ENCODE measurements at places on chromosomes 7 and 10.
A peak's percentile ranks its signal among the peaks of the same experiment; 100 is the strongest.

GRCh38 chr7:134058980-134059379 is 68.2 kb upstream of the LRGUK start:
- no peak for DNase-seq

DNA sequence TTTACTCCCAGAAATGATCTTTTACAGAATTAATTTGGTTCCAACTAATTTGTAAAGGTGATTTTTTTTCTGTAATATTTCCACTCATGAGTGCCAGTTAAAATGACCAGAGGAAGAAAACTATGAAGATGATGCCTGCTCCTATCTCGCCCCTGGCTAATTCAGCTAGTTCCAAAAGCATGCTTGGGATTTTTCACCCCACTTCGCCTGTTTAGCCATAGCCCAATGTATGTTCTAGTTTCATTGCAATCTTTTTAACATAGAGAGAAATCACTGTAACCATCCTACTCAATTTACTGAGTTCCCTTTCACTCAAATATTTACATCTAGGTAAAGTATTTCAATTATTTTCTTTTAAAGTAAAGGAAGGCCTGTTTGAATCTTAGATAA is 23.0 kb upstream of the STK17A start:
- no peak for DNase-seq

DNA sequence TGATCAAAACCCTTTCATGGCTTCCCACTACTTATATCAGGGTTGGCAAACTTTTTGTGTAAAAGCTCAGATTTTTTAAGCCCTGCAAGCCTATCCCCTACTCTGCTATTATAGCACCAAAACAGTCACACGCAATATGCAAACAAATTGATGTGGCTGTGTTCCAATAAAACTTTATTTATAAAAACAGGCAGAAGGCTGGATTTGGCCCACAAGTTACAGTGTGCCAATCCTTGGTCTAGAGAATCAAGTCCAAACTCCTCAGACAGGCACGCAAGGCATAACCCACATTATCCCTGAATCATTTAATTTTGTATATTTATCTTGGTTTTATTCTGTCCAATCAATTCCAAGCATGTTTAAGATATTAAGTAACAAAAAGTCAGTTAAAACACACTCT is 71.9 kb downstream of the SGMS1 start:
- no peak for DNase-seq

- no peak for DNase-seq
Measured at GRCh38 chr7:31828520-31828919, 141.5 kb downstream of the PPP1R17 start.

DNA sequence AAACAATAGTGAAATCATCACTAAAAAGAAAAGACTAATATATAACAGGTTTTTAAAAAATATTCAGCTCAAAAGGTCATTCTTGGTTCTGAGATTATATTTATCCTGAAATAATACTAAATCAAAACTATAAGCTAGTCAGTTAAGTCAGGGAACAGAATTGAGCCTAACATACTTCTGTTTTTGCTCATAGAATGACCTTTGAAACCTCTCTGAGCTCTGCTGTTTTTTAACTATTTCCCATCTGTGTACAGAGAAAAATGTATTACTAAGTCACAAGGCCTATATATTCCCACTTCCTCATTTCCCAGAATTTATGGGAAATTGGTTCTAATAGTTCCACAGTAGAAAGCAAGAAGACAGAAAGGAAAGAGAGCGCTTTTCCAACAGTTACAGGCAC is 346.8 kb upstream of the ETV1 start:
- DNase-seq: no peak

GRCh38 chr7:22589641-22590201 is 89.7 kb upstream of the STEAP1B start:
- DNase-seq: no peak

- no peak for DNase-seq
Measured at GRCh38 chr10:83512681-83513080, 626.6 kb upstream of the GHITM start.

GRCh38 chr7:80699721-80700256 is 61.3 kb downstream of the CD36 start:
- no peak for DNase-seq

DNA sequence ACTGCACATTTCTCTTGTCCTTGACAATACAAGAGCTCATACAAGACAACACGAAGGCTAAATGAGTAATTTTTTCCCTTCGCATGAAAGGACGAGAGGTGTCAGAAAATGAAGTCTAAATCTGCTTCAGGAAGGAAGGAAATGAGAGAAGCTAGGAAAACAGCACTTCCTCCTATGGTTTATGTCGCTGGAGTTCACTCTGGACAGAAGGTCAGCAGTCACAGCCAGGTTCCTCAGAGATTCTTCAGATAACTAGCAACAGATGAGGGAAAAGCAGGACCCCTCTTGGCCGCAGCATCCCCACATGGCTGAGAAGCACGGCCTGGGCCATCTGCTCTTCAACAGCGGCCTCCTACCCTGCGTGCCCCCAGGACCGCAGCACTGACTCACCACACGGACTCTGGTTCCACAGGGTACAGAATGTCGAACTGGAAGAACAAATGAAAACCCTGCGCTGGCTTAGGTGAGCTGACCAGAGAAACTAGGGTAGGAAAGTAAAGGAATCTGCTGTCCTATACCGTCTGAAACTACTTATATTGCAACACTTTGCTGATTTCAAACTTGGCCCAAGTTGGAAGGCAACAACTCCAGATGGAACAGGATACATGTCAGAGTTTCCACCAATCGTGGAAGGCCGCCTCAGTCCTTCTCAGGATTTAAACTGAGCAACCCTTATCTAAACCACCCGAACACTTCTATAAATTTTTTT is 26.3 kb downstream of the DNMBP start:
- DNase-seq: peak; percentile 37

GRCh38 chr10:100007231-100008141 is 2.3 kb downstream of the DNMBP start:
- peak; percentile 11 for DNase-seq

DNA sequence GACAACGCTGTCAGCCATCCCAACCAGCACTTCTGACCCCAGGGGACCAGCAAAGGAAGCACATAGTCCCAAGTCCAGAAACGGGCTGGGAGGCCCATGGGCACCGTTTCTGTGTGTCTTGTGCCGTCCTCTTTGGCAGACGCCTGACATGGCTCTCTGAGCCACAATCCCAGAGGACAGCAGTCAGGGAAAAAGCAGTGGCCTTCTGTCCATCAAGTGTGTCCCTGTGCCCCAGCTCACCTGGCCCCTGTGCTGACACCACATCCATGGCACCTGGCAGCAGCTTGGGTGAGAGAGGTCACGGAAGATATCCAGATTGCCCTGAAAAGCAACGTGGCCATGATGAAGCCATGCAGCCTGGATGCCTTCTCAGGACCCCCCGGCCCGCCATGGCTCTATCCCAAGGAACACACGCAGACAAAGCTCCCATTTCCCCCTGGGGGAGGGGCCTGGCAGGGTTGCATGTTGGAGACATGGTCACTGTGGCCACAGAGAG is 38.1 kb upstream of the ANTXRL start:
- DNase-seq: no peak

- DNase-seq: no peak
Measured at GRCh38 chr10:100174699-100175677, 10.8 kb downstream of the ERLIN1 start.

DNA sequence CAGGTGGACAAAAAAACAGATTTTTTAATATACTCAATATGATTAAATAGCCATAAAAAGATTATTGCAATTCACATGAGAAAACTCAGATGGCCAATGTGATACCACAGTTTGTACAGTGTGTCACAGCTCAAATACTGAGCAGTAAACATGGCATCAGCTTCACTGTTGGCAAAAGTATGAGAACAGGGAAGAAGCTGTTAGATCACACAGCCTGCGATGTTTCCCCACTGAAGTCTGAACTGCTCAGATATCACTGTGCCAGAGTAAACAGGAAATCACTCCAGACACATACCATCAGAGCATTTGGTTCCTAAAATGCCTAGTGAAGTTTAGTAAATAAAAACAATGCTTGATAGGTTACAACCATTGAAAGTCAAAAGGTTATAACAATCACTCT is 347.8 kb downstream of the ETV1 start:
- no peak for DNase-seq

- DNase-seq: no peak
Measured at GRCh38 chr7:35825974-35826373, 25.1 kb downstream of the SEPTIN7 start.

GRCh38 chr7:94633014-94633341 is 23.0 kb downstream of the SGCE start:
- DNase-seq: no peak

DNA sequence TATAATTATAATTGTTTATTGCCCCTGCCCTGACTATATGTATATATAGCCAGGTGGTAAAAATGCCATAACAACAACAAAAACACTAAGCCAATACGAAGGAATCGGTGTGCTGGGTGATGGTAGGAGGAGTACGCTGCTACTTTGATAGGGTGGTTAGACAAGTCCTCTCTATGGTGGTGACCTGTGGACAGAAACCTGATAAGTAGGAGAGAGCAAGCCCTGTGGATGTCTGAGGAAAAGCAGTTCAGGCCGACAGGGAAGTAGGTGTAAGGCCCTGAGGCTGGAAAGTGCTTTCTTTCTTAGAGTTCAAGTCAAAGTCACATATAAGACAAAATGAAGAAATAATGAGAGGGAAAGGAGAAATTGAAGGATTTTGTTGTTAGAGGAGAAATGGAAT is 823.8 kb upstream of the CELF2 start:
- no peak for DNase-seq

DNA sequence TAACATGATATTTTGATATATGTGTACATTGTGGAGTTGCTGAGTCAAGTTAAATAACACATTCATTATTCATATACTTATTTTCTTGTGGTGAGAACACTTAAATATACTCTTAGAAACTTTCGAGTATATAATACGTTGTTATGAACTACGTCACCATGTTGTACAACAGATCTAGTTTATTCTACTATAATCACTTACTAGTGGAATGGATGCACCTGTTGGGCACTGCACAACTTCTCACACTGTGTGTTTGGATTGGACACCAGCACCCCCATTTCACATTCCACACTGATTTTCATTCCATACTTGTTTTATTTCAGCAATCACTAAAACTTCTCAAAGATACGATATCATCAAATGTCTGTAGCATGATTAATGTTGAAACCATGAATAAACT is 407.3 kb downstream of the RPS24 start:
- no peak for DNase-seq

- no peak for DNase-seq
Measured at GRCh38 chr7:112414855-112415490, 35.3 kb upstream of the IFRD1 start.

GRCh38 chr7:81500631-81501030 is 269.2 kb downstream of the HGF start:
- DNase-seq: no peak

DNA sequence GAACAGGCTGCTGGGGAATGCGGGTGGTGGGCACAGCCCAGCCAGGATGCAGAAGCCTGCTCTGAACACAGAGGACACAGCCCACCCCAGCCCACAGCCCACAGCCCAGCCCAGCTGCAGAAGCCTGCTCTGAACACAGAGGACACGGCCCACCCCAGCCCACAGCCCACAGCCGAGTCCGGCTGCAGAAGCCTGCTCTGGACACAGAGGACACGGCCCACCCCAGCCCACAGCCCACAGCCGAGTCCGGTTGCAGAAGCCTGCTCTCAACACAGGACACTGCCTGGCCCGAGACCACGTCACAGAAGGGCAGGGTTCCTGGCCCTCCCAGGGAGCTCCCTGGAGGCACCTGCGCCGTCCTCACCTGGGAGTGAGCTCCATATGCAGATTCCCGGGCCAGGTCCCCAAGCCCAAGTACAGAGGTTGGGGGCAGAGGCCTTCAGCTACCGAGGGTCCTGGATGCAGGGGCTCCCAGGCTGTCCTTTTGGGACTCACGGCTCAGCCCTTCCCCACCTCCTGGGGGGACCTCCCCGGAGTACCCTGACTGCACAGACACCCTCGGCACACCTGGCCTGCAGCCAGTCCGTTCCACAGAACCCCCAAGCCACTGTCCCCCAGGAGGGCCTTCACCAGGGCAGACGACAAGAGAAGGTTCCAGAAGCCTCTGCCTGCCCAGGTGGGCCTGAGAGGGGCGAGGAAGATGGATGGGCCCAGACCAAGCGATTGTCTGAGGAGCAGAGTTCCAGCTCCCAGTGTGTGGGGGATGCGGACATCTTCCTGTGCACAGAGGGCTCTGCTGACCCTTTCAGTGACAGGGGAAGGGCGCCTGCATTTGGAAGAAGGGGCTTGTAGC is 23.7 kb upstream of the FOXL3 start:
- peak; percentile 10 for DNase-seq

DNA sequence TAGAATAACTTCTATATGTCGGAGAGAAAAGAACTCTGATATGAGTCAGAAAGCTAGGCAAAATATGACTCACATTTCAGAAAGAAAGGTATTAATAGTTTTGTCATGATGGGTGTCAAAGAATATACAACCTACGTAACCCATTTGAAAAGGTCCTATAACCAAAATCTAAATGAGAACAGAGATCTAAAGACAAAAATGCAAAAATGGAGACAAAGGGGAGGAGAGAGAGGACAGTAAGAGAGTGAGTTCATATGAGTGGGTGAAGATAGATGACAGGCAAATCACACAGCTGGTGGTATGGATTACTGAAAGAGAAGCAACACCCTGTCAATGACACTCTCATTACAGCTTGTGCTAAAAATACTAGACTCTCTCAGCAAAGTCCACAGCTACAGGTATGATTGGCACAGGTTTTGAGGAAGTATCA is 25.6 kb downstream of the ANKMY2 start:
- no peak for DNase-seq

DNA sequence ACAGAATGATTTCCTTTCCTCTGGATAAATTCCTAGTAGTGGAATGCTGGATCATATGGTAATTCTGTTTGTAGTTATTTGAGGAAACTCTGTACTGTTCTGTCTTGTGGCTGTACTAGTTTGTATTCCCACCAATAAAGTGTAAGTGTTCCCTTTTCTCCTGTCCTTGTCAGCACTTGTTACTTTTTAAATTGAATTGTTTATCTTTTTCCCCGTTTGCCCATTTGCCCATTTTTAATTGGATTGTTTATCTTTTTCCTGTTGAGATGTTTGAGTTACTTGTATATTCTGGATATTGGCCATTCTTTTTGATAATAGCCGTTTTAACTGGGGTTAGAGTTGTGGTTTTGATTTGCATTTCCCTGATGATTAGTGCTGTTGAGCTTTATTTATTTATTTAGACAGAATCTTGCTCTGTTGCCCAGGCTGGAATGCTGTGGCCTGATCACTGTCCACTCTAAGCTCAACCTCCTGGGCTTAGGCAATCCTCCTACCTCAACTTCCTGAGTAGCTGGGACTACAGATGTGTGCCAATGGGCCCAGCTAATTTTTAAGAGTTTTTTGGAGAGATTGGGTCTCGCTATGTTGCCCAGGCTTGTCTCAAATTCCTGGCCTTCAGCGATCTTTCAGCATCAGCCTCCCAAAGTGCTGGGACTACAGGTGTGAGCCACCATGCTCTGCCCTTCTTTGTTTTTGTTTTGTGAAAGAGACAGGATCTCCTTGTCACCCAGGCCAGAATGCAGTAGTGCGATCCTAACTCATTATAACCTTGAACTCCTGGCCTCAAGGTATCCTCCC is 23.0 kb downstream of the BMPR1A start:
- DNase-seq: no peak

GRCh38 chr10:47164126-47164799 is 135.7 kb upstream of the GDF10 start:
- no peak for DNase-seq
